ENCODE measurements at places on chromosomes 12 and 14. TPM values are rescaled to one million over a fixed set of nuclear protein-coding genes. Genes with fewer than 3 reads are reported as not detected.

The SRGAP1 gene
- 13.0 TPM for total RNA-seq

The STYK1 gene
- total RNA-seq, result 1.1 TPM

The RNASE7 gene
- total RNA-seq, result not detected

The CACNA2D4 gene
- not detected for total RNA-seq

All from GM23248 (cell line).